ENCODE measurements at places on chromosomes 1 and 21.
A peak's percentile ranks its signal among the peaks of the same experiment; 100 is the strongest.

GRCh38 chr1:236699366-236699765, 13.1 kb downstream of the ACTN2 start:
- DNase-seq: no peak

DNA sequence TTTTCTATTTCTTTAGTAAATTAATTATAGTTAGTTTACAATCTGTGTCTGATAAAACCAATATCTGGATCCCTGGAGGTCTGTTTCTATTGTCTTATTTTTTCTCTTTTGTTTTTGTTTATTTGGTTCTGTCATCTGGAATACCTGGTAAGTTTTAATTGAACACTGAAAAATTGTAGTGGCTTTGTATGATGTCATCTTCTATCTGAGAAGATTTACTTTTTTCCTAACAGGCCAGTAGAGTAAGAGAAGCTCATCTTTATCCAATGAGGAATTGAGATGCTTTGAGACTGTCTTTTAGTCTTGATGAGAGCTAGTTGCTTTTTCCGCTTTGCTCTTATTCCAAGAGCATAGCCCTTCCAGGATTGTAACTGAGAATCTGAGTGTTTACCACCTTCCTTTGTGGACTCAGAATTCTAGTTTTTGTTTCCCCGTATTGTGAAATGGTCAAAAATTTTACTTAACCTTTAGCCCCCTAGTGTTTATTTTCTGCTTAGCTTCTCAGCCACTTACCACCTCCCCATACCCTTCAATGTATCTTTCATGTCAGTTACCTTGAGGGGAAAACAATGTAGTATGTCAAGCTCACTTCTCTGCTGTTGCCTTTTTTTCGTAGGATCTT, 25.0 kb downstream of the PTGFRN start:
- peak; percentile 69 for DNase-seq

GRCh38 chr1:184755226-184756065, 788 bp upstream of the EDEM3 start:
- peak; percentile 69 for DNase-seq

DNA sequence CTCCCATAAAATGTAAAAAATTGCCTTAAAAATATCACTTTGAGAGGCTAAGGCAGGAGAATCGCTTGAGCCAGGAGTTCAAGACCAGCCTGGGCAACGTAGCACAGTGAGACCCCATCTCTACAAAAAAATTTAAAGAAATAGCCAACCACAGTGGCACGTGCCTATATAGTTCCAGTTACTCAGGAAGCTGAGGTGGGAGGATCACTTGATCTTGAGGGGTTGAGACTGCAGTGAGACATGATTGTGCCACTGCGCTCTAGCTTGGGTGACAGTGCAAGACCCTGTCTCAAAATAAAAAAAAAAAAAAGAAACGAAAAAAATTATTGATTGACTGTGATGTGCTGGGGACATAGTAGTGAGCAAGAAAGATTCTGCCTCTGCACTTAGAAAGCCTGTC, 38.4 kb downstream of the PKN2 start:
- no peak for DNase-seq

DNA sequence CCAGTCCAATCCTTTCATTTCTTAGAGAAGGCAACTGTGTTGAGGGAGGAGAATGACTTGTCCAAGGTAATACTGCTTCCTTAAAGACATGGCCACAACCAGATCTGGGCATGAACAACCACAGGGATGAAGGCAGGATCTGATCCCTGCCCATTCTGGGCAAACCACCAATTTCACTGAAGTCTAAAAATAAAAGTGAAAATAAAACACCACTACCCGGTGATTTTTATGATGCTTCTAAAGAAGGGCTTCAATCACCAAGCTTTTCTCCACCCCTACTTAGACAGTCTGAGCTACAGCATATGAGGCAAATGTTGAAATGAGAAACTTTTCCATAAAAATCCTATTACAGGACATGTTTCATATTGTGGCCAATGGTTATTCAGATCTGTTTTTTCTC, 133.0 kb downstream of the PTPN14 start:
- no peak for DNase-seq

GRCh38 chr1:85583611-85584263, 3.2 kb downstream of the CCN1 start:
- DNase-seq: no peak

DNA sequence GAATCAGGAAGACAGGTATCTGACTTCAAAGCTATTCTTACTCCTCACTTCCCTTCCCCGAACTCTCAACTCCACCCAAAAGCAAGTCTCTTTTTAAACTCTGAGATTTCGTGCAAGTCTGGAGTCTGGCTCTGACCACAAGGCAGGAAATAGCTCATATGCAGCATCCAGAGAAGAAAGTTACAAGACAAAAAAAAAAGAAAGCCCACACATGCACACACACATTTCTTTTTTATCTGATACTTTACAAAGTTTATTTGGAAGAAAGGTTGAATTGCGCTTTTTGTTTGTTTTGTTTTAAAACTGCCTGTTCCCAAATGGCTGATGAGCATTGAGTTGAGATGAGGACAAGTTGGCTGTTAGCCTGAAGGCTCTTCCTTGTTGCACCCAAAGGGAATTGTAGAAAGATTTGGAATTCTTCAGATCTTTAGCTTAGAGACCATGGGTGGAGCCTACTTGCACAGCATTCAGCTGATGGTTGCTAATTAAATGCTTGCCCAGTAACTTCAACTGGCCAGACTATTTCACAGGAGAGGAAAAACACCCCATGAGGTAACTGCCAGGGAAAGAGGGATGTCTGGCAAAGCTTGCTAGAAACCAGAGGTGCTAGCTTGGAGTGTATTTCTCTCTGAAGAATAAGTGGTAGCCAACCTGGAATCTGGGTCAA, 490.3 kb downstream of the TTLL7 start:
- no peak for DNase-seq

GRCh38 chr1:26537951-26538352, 8.4 kb downstream of the RPS6KA1 start:
- DNase-seq: peak; percentile 70

- no peak for DNase-seq
Observed at GRCh38 chr1:10888291-10888690, 91.8 kb upstream of the CASZ1 start.
